ENCODE measurements at places on chromosomes 2 and 18.

DNA sequence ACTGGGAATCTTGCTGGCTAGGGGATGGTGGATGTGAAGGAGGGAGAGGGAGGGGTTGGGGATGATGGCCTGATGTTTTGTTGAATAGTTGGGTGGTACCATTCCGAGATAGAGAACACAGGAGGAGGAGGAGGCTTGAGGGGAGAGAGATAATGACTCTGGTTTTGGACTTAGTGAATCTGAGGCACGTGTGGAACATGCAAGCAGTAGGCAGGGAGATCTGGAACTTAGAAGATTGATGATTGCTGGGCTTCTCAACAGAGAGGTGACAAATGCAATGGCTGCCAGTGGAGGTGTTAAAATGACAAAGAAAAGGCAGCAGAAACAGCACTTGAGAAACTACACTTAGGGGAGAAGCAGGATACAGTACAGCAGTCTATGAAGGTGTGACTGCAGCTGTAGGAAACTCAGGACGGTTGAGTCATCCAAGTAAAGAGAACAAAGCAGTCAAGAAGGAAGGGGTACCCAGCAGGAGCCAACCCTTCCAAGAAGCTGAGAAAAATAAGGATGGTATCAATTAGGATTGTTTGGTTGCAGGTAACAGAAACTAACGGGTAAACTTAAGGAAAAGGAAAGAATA is 221.4 kb upstream of the FBXO11 start:
- DNase-seq, result no peak

DNA sequence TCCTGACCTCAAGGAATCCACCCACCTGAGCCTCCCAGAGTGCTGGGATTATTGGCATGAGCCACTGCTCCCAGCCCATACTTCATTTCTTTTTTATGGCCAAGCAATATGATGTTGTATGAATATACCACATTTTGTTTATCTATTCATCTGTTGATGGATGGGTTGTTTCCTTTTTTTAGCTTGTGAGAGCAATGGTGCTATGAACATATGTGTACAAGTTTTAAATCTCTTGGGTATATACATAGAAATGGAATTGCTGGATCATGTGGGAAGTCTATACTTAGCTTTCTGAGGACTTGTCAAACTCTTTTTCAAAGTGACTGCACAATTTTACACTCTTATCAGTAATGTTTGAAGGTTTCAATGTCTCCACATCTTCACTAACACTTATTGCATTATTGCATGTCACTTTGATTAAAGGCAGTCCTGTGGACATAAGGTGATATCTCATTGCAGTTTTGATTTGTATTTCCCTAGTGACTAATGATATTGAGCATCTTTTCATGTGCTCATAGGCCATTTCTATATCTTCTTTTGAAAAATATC is 167.1 kb upstream of the SPHKAP start:
- DNase-seq, result no peak

- DNase-seq, result no peak
Observed at GRCh38 chr2:226788881-226789490, 10.6 kb downstream of the IRS1 start.

GRCh38 chr18:48201337-48202005 is 207.7 kb downstream of the ZBTB7C start:
- no peak for DNase-seq

- DNase-seq, result no peak
Observed at GRCh38 chr2:98731041-98731893, at the start of gene MGAT4A. TSS of gene MGAT4A (minus strand) at chr2:98731132. CDS start at chr2:98726332, 4,800 bp downstream.

DNA sequence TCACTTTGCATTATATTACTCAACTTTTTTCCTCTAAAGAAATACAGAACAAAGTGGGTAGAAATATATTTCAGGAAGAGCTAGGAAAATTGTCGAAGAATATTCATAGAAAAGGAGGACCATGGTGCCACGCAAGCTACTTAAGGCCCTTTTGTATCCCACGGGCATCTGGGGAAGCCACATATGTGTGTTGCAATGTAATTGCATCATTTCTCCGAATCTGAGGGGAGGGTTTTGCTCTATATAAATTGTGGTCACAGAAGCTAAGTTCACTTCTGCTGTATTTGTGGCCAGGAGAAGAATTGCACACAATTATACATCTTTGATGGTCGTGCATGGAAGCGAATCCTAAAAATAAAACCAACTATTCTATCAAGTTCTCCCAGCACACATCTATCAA is 360.3 kb downstream of the IRS1 start:
- DNase-seq, result no peak

DNA sequence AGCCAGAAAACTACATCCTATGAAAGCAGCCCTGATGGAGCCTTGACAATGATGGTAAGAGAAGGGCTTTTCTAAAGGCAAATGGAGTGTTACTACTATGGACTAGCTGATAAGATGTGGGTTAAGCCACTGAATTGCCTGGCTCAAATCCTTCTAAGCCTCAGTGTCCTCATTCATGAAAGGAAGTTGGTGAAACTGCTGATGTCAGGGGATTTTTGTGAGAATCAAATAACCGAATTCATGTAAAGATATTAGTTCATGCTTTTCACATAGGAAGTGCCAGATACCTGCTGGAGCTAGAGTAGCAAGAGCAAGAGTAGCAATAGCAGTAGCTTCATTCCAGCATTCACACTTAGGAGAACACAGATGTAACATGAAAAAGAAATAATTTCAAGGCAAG is 417.0 kb downstream of the METTL4 start:
- no peak for DNase-seq

DNA sequence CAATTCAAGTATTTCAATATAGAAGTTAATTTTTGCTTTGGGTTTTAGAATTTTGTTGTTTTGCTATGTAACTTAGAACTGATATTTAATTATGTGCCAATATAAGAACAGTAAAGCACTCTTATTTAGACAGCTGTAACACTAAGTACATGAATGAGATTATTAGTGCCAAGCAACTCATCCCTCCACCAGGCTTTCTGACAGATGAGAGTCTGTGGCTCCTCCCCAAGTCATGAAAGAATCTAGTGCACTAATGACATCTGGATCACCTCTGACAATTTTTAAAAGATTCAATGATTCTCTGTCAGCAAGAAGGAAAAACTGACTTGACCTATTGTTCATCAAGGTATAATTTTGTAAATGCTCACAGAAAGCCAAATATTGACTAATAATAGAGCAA is 67.8 kb downstream of the TMEFF2 start:
- no peak for DNase-seq

- DNase-seq, result no peak
Observed at GRCh38 chr2:45498661-45499550, 112.2 kb downstream of the SRBD1 start.

GRCh38 chr2:202378001-202378400 is 1.9 kb downstream of the BMPR2 start:
- DNase-seq, result no peak

GRCh38 chr2:160680294-160680693 is 186.7 kb upstream of the RBMS1 start:
- DNase-seq, result no peak

DNA sequence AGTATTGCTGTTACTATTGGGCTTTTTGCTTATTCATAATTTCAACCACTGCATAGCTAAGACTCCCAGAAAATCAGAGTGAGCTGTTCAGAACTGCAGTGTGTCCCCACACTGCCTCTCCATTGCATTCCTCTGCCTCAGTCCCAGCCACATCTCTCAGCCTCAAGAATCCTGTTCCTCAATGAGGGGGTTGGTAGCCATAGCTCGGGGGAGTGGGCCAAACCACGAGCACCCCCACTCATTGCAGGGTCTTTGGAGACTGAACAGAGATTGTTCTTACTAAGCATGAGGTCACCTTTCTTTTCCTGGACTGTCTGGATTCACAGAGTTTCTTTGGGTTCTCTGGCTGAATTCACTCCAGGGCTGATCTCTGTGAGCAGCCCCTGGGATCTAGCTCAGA is 161.1 kb downstream of the GFPT1 start:
- DNase-seq, result no peak

GRCh38 chr2:238154570-238154969 is 4.2 kb upstream of the ERFE start:
- DNase-seq, result no peak

DNA sequence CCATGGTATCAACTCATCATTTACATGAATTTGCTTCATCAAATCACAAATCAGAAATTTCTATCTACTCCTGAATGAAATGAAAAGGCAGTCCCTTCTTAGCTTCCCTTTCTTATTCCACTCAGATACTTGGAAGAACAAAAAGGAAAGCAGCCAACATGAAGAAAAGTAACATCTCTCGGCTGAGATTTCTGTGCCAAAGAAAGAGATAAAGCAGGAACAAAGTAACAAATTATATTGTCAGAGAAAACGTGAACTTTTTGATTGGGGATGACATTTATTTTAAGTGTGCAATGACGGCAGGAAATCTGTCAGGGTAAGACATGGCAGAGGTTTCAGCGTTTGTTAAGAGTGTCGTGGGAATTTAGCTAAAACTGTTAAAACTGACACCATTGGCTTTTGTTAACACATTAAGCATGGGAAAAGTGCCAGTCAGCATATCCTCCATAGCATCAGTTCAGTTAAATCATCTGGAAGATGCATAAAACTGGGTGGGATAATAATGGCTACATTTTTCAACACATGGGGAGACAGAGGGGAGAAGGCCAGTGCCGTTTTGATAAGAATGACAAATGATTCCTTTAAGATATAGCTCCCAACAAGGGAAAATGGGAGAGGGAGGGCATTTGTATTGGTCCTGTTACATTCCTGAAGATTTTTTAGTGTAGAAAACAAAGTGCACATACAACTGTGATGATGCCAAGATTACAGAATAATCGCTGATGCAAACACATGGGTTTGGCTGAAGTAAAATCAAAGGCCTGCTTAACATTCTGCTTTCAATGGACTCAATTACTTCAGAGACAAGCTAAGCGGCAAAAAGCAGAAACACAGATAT is 211.6 kb downstream of the ZNF521 start:
- no peak for DNase-seq

GRCh38 chr2:111049792-111050640 is 70.7 kb upstream of the BCL2L11 start:
- no peak for DNase-seq

DNA sequence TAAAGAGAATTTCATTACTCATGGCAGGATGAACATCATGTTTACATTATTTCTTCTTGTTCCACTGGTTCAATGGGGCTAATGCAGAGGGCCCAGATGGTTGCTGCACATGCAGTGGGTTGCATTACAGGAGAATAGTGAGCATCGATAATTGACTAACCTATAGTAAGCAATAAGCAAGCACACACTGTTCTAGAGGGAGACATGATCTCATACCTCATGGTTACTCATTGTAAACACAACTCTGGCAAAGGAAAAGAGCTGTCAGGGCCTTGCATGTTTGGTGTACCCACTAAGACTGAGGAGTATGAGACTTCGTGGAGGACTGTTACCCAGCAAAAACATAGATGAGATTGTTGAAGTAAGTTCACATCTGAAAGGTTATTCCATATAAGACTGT is 885.6 kb upstream of the VRK2 start:
- no peak for DNase-seq

- no peak for DNase-seq
Observed at GRCh38 chr2:23206650-23207049, 178.3 kb upstream of the KLHL29 start.

DNA sequence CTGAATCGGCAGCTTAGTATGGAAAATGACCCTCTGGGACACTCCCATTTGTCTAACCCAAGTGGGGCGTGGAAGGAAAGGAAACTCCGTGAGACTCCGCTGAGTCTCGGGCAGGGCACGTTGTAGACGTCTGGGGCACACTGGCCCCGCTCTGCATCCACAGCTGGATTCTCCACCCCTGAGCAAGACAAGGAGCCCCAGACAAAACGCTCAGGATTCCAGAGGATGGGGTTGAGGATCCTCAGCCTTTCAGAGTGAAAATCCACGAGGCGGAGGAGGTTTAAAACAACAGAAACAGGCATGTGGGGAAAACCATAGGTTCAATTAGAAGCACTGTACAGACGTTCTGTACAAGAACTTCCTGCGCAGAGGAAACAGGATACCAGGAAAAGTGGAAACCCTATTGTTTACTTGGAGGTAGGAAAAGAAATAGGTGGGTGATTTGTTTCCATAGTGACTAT is 124.9 kb upstream of the ZNF236 start:
- DNase-seq, result no peak

GRCh38 chr18:8744038-8744437 is 38.7 kb downstream of the MTCL1 start:
- DNase-seq, result no peak

DNA sequence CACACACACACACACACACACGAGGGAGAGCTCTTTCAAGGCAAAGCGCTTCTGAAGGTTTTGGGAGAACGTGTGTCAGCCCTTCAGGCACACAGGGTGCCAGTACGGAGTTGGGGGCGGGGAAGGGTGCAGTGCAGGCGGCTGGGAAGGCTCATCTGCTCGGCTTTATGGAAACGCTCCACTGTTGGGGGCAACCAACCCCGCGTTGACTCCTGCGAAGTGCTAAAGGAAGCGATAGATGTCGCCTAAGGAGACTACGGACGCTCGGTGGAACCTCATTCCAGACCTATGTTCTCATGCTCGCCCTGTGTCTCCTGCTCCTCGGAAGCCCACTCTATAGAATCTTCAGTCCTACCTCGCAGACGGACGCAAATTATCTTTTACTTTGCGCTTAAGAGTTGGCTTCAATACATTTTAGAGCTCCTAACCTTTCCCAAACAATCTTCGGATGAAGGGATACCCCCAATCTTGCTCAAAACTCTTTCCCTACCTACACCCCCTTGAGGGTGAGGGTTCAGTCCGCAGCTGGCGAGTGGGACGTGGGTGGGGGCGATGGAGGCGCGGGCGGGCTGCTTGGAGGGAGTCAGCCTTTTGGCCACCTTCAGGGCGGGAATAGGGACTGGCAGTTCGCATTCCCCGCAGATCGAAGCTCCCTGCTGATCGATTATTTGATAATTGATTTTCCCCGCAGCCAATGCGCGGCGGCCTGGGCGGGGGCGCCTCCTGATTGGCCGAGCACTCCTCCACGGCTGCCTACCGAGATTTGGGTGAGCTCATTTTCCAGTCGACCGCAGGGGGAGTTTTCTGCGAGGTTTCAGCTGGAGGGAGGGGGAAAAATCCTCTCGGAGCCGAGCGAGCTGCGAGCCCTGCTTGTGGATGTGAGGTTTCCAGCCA is 1.9 kb upstream of the MEIS1 start:
- DNase-seq, result peak; percentile 97

DNA sequence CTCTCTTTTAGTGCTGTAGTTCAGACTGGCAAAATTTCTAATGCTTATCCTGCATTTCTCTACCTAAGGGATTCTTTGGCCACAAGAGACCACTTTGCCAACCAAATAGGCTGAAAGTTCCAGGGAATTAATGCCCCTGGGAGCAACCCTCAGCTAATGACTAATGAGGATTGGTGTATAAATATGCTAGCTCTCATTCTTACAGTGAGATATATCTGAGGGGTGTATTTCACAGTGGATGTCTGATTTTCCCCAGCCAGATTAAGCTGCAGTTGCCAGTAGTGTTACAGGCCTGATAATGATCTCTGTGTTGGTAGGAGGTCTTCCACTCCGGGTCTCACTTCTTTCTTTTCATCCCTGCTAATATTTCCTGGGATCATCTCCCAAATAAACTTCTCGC is 90.4 kb downstream of the GULP1 start:
- no peak for DNase-seq

- DNase-seq, result no peak
Observed at GRCh38 chr2:236600892-236601291, 31.3 kb downstream of the ACKR3 start.

Data from muscle of arm (tissue), 14 donors.